ENCODE measurements at places on chromosomes 7 and 10.

GRCh38 chr7:26292768-26293560 is 1.3 kb downstream of the SNX10 start:
- DNase-seq, result no peak

DNA sequence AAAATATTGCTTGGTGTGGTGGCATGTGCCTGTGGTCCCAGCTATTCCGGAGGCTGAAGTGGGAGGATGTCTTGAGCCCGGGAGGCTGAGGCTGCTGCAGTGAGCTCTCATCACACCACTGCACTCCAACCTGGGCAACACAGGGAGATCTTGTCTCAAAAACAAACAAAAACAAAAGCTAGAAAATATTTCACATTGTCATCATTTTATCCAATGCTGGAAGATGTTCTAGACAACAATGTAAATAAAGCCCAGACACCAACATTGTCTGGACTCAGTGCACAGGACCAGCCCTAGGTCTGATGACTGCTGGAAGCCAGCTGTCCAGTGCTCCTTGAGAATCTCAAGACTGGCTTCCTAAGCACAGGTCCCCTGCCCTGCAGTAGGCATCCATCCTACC is 13.5 kb downstream of the SEPHS1 start:
- no peak for DNase-seq

- DNase-seq, result no peak
Measured at GRCh38 chr7:97346349-97346748, 228.9 kb downstream of the SDHAF3 start.

- no peak for DNase-seq
Measured at GRCh38 chr7:130148561-130148960, 56.6 kb downstream of the TMEM209 start.

GRCh38 chr7:67267914-67268313 is 271.3 kb downstream of the TYW1 start:
- DNase-seq, result no peak

DNA sequence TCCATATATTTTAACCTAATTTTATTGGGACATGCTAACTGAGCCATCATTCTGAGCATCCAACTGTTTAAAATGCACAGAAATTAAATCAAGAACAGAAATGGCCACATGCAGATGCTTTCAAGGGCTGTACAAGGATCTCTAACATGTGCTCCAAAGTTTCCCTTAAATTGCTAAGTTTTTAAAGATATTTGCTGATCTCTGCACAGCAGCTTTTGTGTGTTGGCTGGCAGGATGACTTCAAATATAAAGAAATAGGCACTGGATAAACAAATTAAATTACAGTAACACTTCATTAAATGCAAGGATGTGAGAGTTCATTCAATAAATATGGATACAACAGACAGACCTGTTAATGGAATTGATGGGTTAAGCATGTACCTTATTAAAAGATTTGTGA is 148.0 kb upstream of the MEOX2 start:
- no peak for DNase-seq

DNA sequence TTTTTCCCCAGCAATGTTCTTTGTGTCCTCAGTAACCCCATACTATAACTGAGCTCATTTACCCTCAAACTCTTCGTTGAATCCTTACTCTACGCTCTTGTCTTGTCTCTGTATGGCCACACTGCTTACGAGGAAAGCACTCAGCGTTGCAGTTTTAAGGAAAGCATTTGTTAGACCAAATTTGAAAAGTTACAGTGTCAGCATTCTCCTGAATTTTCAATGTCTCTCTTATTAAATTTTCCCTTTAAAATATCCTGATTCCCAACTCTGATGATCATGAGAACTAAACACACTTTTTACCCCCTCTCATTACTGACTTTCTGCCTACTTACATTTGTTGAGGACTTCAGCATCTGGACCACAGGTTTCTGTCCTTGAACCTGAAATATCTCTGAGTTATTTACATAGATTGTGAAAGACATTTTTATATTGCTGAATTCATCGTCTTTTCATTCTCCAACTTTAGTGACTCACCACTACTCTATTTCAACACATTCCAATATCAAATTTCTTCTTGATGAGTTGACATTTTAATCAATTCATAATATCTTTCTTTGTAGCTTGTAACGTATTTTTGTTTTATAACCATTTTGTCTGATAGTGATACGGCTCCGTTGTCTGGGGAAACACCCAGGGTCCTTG is 19.8 kb upstream of the VWDE start:
- DNase-seq, result no peak

DNA sequence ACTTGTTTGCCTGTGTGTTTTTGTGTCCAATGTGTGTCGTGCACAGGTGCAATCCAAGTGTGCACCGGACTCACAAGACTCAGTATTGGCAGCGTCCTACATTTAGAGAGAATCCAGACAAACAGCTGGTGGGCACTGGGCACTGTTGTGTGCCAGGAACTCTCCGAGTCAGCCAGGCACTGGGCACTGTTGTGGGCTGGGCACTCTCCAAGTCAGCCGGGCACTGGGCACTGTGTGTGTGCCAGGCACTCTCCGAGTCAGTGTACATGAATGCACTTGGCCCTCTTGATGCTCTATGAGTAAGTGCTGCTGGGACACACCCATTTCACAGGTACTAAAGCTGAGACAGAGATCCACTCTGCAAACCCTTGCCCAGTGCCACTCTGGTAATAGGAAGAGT is 303.5 kb downstream of the PTPRN2 start:
- no peak for DNase-seq

- DNase-seq, result no peak
Measured at GRCh38 chr10:90845726-90846125, 12.1 kb downstream of the HTR7 start.

DNA sequence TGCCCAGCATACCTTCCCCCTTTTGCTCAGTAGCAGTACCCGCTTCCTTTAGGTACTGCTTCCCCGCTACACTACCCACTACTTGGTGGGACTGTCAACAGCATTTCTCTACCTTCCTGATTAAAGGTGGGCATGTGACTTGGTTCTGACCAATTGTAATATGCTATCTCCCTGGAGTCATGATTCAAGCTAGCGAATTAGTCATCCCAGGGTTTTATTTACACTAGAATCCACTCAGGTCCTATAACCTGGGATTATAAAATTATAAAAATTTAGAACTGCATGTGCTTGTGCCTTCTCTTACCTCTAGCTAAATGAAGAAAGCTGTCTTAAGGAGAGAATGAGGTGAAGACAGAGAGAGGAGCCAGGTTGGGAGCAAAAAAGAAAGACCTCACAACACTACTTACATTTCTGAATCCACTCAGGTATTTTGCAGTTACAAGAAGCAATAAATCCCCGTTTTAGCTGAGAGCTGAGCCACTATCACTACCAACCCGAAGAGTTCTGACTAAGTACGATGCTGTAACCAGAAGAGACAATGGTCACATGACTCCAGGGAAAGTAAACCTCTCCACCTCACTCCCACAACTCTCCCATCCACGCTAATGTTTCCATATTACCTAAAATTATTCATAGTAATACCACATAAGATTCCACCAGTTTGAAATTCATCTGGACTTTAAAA is 9.7 kb downstream of the GBX1 start:
- no peak for DNase-seq

- DNase-seq, result no peak
Measured at GRCh38 chr10:116826803-116827202, 22.5 kb upstream of the ENO4 start.

DNA sequence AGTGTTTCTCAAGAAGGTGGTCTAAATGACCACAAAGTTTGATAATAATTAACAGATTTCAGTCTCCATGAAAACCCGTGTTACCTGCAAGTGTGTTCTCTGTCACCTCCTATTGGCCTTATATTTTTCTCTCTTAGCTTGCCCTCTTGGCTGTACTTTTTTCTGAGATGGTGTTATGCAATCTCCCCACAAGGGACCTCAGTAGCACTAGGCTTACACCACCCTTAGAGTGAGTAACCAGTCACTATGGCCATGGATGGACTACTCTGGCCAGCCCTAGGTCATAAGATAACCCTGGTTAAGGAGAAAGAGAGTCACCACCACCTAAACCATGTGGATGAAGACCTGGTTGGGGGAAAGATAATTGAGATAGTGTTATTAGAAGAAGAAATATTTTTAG is 76.8 kb downstream of the NPSR1 start:
- DNase-seq, result no peak

- no peak for DNase-seq
Measured at GRCh38 chr7:73703757-73704639, 15.5 kb downstream of the STX1A start.

DNA sequence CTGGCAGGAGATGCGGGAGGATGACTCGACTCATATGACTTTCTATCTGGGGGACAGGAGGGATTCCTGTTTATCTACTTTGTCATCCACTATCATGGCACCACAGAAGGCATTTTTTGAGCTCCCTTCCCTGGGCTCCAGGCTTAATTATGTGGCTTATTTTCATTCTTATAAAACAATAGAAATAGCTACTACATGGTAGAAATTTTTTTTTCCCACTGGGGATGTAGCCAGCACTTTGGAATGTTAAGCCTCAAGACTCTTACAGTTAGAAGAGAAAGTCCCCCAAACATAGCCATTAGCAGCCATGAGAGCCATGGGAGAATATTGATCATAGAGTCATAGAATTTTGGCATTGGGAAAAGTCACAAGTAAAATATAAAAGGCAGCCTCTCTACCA is 14.6 kb upstream of the FAM180A start:
- no peak for DNase-seq

- no peak for DNase-seq
Measured at GRCh38 chr10:46787321-46787615, 124.0 kb upstream of the PTPN20 start.

DNA sequence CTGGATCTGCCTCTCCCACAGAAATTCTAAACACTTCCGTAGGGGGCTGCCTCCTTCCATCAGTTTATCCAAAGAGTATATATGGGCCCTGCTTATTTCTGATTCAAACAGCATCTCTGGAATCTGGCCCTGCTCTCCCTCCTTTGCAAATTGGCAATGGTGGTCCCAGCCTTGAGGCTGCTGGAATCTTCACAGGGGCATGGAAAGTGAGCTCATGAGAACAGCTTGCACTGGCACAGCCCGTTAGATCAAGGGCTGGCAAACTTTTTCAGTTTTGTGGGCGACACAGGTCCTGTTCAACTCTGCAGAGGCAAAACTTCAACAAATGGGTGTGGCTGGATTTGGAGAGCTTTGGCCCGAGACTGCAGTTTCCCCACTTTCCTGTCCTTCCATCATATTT is 526.9 kb downstream of the KCNMA1 start:
- DNase-seq, result no peak

GRCh38 chr10:114135476-114135875 is 38.5 kb downstream of the CCDC186 start:
- DNase-seq, result no peak

DNA sequence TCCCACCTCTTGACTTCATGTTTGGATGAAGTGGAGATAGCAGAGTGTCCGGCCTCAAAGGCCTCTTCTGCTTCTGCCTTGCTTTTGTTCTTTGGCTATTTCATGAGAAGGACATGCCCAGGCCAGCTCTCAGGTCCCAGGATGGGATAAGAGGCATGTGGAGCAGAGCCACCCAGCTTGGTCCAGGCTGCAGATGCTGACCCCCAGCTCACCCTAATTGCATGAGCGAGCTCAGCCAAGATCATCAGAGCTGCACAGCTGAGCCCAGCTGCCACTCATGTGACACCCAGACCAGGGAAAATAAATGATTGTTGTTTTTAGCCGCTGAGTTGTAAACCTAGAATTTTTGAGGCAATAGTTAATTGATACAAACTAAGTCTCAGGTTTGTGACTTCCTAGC is 230.0 kb downstream of the PHF14 start:
- no peak for DNase-seq

All from NCI-H774 (cell line).